T1000 (cell line): ENCODE measurements at places on chromosomes 4 and X.

DNA sequence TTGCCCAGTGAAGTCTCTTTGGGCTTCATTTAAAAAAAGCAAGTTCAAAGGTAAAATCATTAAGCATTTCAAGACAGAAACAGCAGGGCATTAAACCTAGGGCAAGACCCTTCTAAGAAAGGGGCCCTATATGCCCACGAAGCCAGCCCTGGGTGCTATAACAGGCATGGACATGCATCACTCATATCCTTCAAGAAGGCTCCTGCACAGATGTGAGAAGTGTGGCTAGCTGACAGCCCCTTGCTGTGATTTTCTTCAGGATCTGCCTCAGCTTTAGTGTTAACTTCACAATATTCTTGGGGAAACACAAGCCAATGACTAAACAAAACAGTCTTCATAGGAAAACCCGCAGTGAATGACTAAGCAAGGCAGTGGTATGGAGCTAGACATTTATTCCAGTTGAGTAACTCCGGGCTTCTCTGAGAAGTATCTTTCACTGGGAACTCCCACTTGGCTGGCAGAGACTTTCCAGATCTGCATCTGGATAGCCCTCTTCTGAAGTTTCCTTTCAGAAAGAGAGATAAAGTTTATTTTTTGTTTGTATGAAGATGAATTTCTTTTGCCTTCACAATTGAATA lies 11.9 kb upstream of the MAOA start:
- peak; percentile 1 for DNase-seq

DNA sequence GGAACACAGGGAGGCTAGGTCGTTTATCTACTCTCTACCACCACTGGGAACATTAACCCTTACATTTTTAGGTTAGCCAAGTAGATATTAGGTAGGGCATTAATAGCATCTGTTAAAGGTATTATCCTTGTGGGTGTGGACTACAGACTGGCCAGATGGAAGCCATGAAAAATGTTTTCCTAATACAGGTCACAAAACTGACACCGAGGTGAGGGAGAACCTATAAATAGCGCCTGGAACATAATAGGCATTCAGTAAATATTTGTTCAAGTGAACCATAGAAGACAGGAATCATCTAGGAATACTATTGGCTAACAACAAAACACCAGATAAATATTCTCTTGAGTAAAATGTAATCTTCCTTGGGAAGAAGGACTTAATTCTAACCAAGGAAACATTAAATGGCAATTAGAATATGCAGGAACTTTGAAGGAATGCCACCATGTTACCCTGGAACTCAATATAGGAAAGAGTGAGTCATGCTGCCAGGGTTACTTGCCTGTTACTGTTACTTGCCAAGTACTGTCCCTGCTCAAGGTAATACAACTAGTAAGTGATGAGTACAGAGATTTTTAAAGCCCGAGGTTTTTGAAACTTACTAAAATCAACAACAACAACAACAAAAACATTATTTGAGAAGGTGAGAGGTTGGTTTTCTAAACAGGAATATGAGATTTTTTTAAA lies 79.0 kb downstream of the SOX3 start:
- no peak for DNase-seq

DNA sequence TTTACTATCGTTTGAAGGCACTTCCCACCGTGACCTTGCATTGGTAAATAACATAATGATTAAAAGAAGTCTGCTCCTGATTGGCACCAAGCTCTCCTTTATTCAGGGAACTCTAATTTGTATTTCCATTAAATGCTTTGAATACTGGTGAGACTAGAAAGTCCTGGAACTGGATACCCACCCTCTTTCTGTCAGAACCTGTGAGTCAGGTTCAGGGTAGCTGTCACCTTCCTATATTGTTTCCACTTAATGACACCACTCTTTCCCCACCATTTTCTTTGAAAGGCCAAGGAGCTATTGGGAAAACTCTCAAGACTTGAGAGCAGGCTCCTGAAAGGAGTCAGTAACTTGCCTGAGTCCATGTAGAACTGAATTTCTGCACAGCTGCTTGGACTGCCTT lies 55.9 kb upstream of the RASSF6 start:
- DNase-seq, result no peak

DNA sequence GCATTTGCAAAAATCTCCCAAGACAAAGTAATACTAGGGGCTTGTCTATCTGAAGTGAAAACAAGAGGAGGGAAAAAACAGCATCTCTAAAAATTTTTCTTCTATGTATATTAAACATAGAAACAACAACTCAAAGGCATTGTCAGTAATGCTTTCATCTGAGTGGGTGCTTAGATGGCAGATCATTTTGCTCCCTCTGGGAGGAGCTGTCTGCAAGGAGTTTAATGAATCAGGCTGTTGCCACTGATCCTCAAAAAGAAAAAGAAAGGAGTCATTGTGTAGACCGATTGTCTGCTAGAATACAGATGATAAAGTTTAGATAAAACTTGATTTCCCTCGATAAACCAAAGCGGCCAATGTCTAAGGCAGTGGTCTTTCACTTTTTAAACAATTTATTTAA lies 49.7 kb upstream of the KLHL8 start:
- DNase-seq, result no peak

- DNase-seq, result peak; percentile 12
Measured at GRCh38 chr4:36771411-36772153, 473.0 kb upstream of the NWD2 start.

GRCh38 chrX:153773218-153773611 lies 7.6 kb upstream of the SRPK3 start:
- no peak for DNase-seq

DNA sequence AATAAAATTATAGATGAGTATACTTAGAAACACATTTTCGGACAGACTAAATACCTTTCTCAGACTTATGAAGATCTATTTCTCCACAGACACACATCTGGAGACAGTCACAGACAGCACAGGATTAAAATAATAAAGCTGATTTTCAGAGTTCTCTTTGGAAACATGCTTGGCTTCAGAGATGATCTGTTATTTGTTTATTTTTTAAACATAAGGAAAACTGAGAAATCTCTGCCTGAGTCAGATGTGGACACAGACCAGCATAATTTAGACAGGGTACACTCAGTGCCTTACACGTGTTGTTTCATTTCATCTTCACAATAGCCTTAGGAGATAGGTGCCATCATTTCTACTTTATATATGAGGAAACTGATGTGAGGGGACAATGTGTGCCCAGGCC lies 92.1 kb downstream of the SLC9A7 start:
- DNase-seq, result no peak
